ENCODE measurements at places on chromosomes 7 and 10.

GRCh38 chr7:70390251-70390650 is 741.7 kb upstream of the GALNT17 start:
- DNase-seq: no peak

DNA sequence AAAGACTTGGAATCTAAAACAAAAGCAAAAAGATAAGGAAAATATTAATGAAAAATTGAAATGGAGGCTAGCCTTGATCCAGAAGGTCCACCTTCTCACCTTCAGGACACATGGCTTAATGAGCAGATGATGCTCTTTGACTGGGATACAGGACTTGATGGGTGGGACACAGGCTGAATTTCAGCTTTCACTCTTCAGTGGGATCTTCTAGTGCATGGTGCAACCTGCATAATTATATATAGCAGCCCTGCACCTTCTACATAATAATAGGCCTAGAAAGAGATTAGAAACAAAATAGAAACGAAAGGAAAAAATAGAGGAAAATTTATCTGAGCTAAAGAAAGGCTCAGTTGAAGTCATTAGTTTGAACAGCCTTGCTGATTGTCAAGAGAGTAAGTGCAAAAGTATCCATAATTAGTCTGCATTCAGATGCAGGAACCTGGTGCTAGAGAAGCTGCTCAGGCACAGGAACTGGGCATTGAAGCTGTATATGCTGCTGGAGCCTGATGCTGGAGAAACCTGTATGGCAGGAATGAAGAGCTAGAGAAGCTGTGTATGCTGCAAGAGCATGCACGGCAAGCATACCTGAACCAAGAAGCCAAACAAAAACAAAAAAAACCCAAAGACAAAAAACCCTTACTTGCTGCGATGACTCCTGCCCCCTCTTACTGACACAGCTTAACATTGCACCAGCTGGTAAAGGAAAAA is 19.4 kb downstream of the MKLN1 start:
- no peak for DNase-seq

- no peak for DNase-seq
Observed at GRCh38 chr7:12701433-12701832, 14.0 kb downstream of the ARL4A start.

- DNase-seq: no peak
Observed at GRCh38 chr7:28112883-28113540, 67.6 kb downstream of the JAZF1 start.

- DNase-seq: no peak
Observed at GRCh38 chr7:151717918-151718317, 159.0 kb downstream of the PRKAG2 start.

DNA sequence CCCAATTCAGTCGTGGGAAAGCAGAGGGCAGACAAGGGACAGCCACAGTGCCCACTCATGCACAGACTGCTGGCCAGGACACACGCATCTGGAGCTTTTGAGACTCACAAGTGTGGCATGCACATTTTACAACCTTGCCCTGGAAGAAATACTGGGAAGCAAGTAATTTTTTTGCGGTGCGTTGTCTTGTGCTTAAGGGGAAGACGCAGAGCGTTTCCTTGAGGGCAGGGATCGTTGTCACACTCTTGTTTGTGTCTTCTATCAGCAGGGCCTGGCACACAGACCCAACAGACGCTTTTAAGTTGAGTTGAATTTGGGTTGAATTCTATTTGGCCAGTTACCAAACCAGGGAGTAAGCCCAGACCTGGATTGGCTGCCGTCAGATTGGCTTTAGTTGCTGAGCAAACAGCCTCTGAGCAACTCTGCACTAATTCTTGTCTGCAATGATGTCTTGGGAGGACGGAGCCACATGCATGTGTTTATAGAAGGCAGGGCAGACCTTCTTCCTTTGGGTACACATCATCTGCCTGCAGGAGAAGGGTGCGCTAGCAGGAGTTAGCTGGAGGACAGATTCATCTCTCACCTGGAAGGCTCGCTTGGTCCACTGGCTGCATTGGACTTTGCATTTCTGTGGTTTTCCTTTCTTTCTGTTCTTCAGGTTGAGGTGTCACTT is 38.4 kb downstream of the IL2RA start:
- no peak for DNase-seq

DNA sequence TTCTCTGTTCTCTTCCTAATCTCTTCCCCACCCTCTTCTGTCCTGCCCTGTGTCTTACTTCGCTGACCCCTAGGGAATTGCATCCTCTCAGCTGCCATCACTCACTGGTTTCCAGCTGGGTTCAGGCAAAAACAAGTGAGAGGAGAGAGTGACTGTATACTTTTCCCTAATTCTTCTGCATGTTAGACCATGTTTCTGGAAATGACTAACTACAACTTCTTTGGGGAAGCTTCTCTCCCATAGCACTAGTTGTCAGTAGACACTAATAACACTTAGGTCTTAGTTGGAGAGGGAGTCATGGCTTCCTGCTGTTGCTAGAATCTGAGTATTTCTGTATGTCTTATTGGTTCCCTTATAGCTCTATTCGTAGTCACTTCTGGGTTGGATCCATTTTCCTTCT is 299.0 kb upstream of the FZD1 start:
- no peak for DNase-seq

DNA sequence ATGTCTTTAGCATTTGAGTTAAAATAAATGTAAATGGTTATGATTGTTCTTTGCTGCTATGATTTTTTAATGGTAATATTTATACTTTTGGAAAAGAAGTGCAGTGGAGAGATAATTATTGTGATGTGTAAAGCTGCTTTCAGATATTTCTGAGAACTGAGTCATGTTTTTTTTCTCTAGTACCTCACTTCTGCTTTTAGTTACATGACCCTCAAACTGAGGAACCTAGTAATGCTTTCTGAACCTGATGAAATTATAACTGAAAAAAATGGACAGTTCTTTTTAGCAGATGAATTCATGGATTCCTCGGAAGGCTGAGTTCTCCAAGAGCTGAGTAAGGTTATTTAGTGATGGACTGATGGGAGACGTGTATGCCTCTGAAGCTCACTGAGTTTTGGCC is 167.8 kb downstream of the CDCA7L start:
- no peak for DNase-seq

DNA sequence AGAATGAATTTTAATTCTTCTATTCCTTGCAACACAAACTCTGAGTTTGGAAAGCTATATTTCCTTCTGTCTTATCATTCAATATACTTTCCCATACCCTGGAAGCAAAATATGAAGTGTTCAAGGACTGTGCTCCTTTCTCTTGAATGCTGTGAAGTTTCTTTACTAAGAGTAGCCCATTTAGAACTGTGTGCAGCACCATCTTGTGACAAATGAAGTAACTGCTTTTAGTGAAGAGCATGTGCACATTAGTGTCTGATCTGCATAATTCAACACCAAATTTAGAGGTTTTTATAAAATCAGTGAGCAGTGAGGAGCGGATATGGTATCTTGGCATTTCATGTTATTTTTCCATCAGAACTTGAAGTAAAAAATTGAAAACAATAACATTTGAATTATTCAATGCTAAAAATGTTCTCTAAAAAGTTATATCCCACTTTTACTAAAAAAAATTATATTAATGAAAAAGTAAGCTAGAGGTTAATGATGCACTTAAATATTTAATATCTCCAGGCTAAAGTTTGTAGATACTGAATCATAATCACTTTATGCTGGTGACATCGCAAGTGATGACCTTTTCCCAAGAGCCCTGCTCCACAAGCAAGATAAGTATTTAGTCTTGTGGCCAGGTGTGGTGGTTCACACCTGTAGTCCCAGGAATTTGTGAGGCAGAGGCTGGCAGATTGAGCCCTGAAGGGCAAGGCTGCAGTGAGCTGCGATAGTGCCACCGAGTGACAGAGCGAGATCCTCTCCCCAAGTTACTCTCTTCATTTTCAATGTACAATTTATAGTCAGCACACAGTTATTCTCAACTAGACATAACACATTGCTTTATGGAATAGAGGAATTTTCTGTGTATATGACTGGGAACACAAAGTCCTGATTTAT is 108.8 kb upstream of the PCLO start:
- DNase-seq: no peak

DNA sequence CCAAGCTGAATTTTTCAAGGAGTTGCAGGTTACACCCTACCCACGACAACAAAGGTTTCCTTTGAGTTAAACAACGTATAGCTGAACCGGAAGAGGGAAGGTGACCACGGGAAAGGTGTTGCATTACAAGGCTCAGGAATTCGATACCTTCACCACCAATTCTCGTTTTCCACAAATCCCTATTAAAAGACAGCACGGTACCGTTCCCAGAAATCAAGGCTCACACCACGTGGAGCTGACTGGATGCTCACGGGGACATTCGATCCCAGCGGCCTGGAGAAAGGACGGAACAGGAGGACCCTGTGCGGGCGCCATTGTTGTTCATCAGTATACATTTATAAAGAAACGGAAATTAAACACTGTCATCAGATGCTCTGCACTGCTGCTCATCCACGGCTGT is 56.4 kb downstream of the CTBP2 start:
- DNase-seq: no peak

DNA sequence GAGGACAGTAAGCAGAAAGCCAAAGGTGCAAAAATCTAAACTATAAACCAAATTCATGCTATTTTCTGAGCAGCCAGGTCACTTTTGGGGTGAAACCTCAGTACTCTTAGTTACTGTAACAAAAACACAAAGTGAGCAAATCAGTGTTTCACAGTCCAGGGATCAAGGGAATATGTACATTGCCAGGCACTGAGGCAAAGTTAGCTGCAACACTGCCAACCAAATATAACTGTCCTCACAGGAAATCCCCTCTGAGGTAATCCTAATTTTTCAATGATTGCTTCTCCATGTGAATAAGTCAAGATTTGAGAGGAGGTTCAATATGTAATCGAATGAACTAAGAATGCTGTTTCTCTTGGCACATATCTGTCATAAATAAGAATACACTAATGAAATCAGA is 229.7 kb downstream of the TSPAN12 start:
- no peak for DNase-seq

DNA sequence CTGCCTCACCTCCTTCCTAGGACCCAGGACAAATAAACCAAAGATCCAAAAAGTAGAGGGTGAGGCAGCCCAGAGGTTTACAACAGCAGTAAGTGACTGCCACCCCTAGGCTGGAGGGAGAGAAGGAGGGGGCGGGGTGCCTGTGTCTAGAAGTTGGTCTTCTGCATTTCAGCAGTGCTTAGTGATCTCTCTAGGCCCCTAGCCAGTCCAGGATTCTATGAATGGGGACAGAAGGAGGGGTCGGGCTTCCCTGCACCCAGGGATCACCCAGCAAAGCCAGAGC is 62.8 kb upstream of the KDM7A start:
- DNase-seq: no peak

DNA sequence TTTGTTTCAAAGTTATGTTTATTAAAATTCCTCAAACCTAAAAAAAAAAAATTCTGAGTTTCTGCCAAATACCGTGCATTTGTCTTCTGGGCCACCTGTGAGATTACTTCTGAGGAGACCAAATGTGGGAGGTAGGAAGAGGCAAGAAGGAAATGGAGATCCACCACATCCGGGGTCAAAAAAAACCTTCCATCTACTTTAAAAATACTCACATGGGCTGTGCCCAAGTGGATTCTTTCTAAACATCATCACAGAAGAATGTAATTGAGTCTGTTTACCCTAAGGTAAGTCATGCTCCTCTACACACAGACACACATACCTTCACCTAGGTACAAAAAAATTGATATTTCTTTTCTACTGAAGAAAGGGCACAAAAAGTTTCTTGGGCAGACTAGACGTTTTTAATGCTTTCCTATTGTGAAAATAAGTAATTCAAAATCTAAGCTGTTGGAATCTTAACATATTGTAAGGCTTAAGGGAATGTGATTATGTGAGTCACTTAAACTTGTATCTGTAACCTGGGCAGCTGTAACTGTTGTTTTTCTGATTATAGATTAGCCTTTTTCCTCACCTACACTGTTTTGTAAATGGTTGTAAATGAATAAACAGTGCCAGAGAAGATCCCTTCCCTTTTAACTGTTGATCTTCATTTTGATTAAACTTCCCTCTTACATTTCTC is 19.1 kb upstream of the SPOCK2 start:
- DNase-seq: no peak

DNA sequence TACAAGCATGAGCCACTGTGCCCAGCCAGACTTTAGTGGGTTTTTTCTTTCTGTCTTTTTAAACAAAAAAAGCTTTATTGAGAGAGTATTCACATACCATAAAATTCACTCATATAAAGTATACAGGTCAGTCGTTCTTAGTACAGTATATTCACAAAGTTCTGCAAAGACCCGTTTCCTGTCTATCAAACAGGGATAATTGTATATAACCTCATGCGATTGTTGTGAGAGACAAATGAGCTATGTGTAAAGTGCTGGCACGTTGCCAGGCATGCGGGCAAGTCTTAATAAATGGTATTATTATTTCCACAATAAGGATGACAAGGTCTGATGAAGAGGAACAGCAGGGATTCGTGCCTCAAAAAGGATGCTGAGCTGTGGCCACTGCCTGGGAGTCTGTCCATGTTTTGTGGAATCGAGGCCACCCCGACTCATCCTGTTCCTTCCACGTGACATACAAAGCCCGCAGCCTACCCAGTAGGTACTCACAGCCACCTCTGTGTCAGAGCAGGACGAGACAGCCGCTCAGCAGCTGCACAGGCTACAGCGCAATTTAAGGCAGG is 51.6 kb downstream of the SMKR1 start:
- DNase-seq: no peak

DNA sequence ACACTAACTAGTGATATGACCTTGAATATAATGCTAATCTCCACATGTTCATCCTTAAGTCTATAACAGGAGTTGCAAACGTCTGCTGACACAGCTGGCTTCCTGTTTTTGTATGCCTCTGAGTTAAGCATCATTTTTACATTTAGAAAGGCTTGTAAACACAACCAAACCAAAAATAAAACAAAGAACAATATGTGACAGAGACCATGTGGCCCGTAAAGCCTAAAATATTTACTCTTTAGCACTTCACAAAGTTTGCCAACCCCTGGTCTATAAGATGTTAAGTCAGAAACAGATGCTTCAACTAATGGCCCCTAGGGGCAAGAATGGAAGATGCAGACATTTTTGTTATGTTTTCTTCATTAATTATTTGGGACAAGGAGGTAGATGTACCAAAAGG is 109.3 kb downstream of the CPEB3 start:
- DNase-seq: no peak

GRCh38 chr7:31744294-31744874 is 57.4 kb downstream of the PPP1R17 start:
- no peak for DNase-seq

- peak; percentile 62 for DNase-seq
Observed at GRCh38 chr10:92691591-92692079, 1.9 kb downstream of the HHEX start.

DNA sequence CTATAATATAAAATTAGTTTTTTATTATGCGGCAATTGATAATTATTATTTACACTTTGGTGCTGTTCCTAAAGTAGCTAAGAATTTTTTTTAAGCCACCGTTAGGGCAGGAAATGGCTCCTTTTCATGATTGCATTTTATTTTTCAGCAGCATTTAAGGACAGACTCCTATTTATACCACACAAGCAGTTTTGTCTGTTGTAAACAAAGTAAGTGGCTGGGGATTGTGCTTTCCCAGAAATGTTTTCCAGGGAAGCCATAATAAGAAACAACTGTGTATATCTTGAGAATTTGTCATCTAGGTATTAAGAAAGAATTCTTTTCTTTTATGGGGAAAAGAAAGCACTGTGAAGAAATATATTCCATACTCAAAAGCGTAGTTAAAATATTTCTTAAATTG is 232.0 kb downstream of the VTI1A start:
- no peak for DNase-seq
